ENCODE measurements at places on chromosomes 12 and 14.

- no peak for DNase-seq
Observed at GRCh38 chr12:67427336-67427735, 158.2 kb downstream of the CAND1 start.

- no peak for DNase-seq
Observed at GRCh38 chr14:54908190-54908589, 5.6 kb upstream of the GCH1 start.

- DNase-seq, result no peak
Observed at GRCh38 chr14:76763096-76764041, 2.1 kb downstream of the VASH1 start.

DNA sequence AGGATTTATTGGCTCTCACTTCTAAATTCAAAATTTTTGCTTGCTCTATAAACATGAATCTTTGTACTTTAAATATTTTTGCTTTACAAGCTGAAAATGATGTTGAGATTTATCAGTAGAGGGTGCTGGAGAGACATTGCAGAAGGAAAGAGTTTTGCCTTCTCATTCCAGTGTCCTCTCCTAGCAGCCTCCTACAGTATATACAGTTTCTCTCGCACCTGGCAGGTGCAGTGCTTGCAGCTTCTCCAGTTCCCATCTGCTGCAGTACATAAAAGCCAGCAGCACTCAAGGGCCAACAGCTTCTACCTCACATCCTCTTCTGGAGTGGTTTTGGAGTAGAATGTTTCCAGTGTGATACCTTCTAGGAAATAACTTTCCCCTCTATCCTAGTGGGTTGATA is 601.8 kb upstream of the ATXN7L3B start:
- no peak for DNase-seq

DNA sequence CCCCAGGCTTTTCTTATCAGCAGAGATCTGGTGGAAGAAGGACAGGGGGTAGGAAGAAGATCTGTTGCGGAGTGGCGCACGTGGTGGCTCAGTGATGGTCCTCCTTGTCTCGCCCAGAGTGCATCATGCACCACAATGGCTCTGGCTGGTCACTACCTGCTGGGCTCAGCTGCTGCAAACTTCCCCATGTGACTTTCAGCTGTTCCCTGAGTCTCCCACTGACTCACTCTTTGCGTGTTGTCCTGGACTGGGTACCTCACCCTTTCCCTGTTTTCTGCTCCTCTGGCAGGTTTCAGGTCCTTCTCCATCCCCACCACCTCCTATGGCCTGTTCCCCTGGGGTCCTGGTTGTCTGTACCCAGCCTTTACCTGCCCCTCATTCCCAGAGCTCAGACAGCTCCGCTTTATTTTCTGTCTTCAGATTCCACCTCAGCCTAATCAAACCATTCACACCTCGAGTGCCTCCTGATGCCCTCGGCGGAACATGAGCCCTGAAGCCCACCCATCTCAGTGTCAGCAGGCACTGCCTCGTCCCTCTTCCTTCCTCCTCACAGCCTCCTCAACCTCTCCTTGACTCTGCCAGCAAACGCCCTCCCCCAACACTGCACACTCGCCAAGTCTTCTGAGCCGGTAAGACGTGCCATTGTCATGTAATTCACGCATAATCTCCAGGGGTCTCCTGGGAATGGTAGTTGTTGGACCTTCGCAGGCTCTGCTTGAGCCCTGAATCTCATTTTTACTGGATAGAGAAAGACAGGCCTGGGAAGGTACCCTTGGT is 1.8 kb downstream of the C1R start:
- DNase-seq, result no peak

DNA sequence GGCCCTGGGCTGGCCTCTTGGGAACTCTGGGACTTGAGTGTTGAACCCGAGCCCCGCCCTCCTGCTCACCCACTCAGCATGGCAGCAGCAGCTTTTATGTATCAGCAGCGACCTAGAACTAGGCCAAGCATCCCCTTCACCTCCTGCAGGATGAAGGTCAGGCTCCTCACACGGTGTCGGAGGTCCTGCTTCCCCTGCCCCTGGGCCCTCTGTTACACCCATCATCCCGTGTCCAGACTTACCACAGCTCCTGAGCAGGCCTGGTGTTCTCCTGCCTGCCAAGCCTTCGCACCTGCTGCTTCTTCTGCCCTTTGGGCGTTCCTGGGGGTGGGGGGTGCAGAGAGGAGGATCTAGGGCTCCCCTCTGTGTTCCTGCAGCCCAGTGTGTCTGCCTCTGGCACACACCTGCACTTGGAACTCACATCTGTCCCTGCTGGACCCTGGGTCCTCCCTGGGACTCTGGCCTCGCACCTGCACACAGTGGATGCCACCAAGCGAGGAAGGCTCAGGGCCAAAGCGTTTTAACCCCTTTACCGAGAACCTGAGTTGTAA is 80.3 kb downstream of the PAPOLA start:
- DNase-seq, result no peak

DNA sequence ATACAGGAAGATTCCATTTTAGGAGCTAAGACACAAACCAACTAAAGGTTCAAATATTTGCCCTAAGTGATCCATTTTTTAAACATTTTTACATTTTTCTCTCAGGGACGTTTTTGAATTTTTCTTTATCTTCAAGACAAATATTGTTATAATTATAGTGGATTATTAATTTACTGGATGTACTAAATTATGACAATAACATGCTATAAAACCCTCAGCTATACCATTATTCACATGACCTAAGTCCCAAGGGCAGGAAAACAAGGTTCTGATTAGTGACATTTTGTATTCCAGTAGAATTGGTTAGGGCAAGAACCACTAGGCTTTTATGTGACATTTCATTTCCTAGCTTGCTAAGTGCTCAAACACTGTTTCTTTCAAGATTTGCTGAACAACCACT is 16.5 kb upstream of the FBLN5 start:
- no peak for DNase-seq

DNA sequence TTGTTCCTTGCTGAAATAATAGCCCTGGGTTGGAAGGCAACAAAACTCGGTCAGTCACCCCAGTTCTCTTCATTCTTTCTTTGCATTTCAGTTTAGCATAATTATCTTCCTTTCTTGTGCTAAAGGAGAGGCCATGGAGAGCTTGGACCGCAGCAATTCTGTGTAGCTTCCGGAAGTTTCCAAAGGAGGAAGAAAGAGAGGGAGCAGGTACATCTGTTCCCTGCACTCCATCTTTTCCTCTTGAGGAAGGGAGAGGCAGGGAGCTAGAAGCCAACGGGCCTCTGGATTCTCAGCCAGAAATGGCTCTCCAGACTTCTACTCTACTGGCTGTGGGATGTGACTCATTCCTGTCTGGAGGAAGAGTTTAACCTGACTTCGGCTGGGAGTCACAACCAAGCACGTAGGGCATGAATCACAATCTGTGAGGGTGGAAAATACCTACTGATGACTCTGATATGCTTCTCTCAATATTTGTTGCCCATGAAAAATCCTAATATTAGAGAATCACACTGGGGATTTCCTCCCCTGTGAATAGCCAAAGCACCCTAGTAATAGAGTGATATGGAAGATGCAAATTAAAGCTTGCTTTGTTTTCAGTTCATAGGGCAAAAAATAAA is 17.0 kb downstream of the ANO6 start:
- no peak for DNase-seq
